ENCODE measurements at places on chromosomes 5 and 9. TPM values are rescaled to one million over a fixed set of nuclear protein-coding genes. Genes with fewer than 3 reads are reported as not detected.

PCDH12 gene
- 0.64 TPM for total RNA-seq

FGD3 gene
- not detected for total RNA-seq

TSLP gene
- total RNA-seq, result 5.8 TPM

HBEGF gene
- total RNA-seq, result 18.6 TPM

FAM163B gene
- total RNA-seq, result 2.2 TPM

SPINK13 gene
- total RNA-seq, result not detected

ANKRD18A gene
- total RNA-seq, result not detected

SH3RF2 gene
- 2.5 TPM for total RNA-seq

FOXD4 gene
- total RNA-seq, result 0.24 TPM

SNCB gene
- total RNA-seq, result not detected

SLC6A7 gene
- total RNA-seq, result not detected

GLRA1 gene
- total RNA-seq, result not detected

FLT4 gene
- 1.9 TPM for total RNA-seq

PCDHGB3 gene
- total RNA-seq, result 6.1 TPM

IER5L gene
- 54.2 TPM for total RNA-seq

CARTPT gene
- total RNA-seq, result not detected

FBXO38 gene
- 25.7 TPM for total RNA-seq
